ENCODE measurements at places on chromosomes 7 and 10. TPM values are rescaled to one million over a fixed set of nuclear protein-coding genes. Genes with fewer than 3 reads are reported as not detected.

OPALIN gene
- total RNA-seq: not detected

SHTN1 gene
- total RNA-seq: 3.2 TPM

GPC2 gene
- total RNA-seq: 2.6 TPM

WEE2 gene
- 0.33 TPM for total RNA-seq

SPDYE16 gene
- 0.33 TPM for total RNA-seq

DYDC1 gene
- not detected for total RNA-seq

SVOPL gene
- total RNA-seq: not detected

TRIM8 gene
- total RNA-seq: 85.8 TPM

KIF20B gene
- 3.3 TPM for total RNA-seq

LRRC4 gene
- 0.33 TPM for total RNA-seq

RBP3 gene
- total RNA-seq: not detected

ACSM6 gene
- total RNA-seq: not detected

NAT16 gene
- total RNA-seq: not detected

AMPH gene
- total RNA-seq: 7.8 TPM

CRTAC1 gene
- total RNA-seq: not detected

KIAA1217 gene
- 5.5 TPM for total RNA-seq

GIMAP6 gene
- 0.15 TPM for total RNA-seq

PDE1C gene
- total RNA-seq: 0.50 TPM

FRMD4A gene
- total RNA-seq: 14.1 TPM

LSM5 gene
- total RNA-seq: 41.9 TPM

LIPN gene
- not detected for total RNA-seq

RET gene
- total RNA-seq: 1.6 TPM

SLC18A3 gene
- not detected for total RNA-seq

TSPAN12 gene
- 0.73 TPM for total RNA-seq

CTAGE8 gene
- not detected for total RNA-seq

PPP1R17 gene
- not detected for total RNA-seq

TBXAS1 gene
- 1.2 TPM for total RNA-seq

NKX1-2 gene
- total RNA-seq: under 0.01 TPM

CTNNA3 gene
- total RNA-seq: not detected

RAMP3 gene
- total RNA-seq: 0.58 TPM

ZNF117 gene
- 6.5 TPM for total RNA-seq

CPXM2 gene
- 43.8 TPM for total RNA-seq

C10orf67 gene
- 0.44 TPM for total RNA-seq

ALKBH4 gene
- total RNA-seq: 17.4 TPM

MMRN2 gene
- 3.6 TPM for total RNA-seq

C10orf53 gene
- total RNA-seq: not detected

FAM237B gene
- total RNA-seq: not detected

TMEM106B gene
- total RNA-seq: 61.8 TPM

LEP gene
- total RNA-seq: not detected

ZFYVE27 gene
- total RNA-seq: 20.9 TPM

ADCK2 gene
- total RNA-seq: 31.8 TPM

SPDYE11 gene
- under 0.01 TPM for total RNA-seq

ATP5MK gene
- 91.6 TPM for total RNA-seq

MRLN gene
- not detected for total RNA-seq

SFXN2 gene
- total RNA-seq: 2.6 TPM

FGF8 gene
- 0.17 TPM for total RNA-seq

Measured in smooth muscle cell of trachea (primary cell).